Stimulated activated CD4-positive, alpha-beta T cell treated with anti-CD3 and anti-CD28 coated beads, Interleukin-12 subunit alpha, Interleukin-12 subunit beta, amount 100 ng/mL, for 48 hours (primary cell): ENCODE measurements at places on chromosomes 6 and 20.

DNA sequence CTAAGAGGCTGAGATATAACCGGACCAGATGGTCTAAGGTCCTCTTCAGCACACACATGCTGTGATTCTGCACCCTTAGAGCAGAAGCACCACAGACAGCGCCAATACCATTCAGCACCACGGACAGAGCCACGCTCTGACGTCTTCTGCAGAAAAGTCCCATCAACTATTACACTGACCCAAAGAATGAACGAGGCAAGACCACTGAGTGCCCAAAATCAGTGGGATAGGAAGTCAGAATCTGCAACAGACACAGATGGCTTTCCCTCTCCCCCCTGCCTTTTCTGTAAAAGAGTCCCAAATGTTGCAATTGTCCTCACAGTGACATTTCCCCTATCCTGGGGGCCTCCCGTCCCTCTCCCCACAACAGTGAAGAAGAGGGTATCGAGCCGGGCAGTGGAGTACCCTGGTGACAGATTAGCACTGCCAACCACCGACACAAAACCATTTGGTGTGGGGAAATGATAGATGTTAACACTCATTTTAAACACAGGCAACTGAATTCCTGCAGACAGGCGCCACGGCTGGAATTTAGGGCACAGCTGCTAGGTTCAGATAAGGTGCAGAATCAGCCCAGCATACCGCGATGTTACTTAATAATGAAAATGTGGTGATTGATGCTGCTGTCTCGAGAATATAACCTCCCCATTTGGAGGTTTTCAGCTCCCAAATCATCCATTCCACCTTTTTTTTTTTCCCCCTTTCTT, 66.6 kb upstream of the CTNNBL1 start:
- peak; percentile 26 for DNase-seq

DNA sequence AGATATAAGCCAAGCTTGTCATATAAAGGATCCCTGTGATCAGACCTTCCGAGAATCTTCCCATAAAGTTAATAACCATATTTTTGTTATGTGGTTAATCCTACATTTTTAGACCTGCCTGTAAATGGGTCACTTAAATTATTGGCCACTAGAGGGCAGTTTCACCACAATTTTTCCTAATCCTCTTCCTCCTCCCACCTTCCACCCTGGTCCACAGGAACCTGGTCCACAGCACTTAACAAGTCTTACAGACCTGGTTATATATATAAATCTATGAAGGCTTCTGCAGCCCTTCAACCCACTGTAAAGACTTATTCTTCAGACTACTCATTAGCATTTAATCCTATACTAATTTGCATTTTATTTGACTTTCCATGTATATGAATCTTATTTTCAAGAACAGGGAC, 28.3 kb downstream of the MRS2 start:
- no peak for DNase-seq

GRCh38 chr6:47737406-47737805, 39.0 kb downstream of the ADGRF4 start:
- DNase-seq: no peak

DNA sequence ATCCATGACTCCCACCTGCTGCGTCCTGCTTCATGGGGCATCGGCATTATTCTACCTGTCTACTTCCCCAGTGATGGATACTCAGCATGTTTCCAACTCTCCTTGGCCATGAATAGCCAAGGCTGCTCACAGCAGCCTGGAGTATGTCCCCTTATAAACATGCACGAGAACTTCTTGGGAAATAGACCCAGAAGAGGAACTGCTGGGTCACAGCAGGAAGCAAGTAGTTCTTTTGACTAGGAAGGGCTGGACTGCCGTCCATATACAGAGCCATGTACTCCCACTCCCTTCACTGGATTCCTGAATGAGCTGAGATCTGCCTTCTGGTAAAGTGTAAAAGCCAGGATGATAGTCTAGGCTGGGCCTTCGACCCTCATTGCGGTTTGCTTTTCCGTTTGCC, 106.3 kb upstream of the KCNK16 start:
- no peak for DNase-seq

- DNase-seq: no peak
These were observed 15.0 kb downstream of the SMOC2 start for GRCh38 chr6:168455847-168456530.

DNA sequence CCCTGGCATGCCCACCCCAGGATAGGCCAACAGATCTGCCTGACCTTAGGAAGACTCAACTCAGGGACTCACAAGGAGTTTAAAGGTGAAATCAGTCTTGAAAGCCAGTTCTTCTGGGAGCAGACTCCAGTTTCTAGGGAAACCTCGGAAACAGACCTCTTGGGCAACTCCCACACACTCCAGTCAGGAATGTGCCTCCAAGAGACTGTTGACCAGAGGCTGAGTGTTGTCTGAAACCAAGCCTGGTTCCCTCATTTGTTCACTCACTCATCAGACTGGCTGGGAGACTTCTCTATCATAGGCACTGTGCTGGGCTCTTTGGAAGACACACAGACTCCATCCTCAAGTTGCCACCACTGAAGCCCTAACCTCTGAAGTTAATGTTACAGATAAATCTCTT, 1.8 kb downstream of the TREM1 start:
- DNase-seq: no peak

DNA sequence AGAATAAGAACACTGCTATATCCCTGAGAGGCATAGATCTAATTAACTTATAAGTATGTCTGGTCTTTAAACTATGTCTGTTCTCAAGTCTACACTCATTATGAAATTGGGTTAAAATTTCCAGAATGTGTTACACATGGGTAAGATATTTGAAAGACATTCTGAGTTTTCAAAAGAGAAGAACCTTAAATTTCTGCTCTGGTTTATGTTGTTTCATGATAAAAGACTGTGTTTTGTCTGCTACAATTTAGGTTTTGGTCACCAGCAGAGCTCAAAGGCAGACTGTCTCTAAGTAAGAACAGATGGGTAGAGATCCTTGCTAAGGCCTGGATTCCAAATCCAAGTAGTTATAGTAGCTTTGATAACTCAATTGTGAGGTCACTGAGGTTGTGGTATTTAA, 6.0 kb downstream of the STMND1 start:
- no peak for DNase-seq

- no peak for DNase-seq
These were observed 16.9 kb downstream of the GPR31 start for GRCh38 chr6:167140589-167141474.

- DNase-seq: peak; percentile 11
These were observed 57.2 kb upstream of the GGTLC1 start for GRCh38 chr20:24045621-24046318.

GRCh38 chr6:53894091-53894490, 99.3 kb downstream of the LRRC1 start:
- peak; percentile 45 for DNase-seq

GRCh38 chr20:62374331-62375152, 7.4 kb upstream of the LAMA5 start:
- no peak for DNase-seq

GRCh38 chr6:165660857-165661663, 2.0 kb downstream of the PDE10A start:
- no peak for DNase-seq
